ENCODE measurements at places on chromosomes 4 and X.

GRCh38 chrX:154025230-154025629, 5.5 kb upstream of the IRAK1 start:
- no peak for ATAC-seq

GRCh38 chr4:105709081-105709450, 482 bp downstream of the GSTCD start:
- ATAC-seq = peak; percentile 32

DNA sequence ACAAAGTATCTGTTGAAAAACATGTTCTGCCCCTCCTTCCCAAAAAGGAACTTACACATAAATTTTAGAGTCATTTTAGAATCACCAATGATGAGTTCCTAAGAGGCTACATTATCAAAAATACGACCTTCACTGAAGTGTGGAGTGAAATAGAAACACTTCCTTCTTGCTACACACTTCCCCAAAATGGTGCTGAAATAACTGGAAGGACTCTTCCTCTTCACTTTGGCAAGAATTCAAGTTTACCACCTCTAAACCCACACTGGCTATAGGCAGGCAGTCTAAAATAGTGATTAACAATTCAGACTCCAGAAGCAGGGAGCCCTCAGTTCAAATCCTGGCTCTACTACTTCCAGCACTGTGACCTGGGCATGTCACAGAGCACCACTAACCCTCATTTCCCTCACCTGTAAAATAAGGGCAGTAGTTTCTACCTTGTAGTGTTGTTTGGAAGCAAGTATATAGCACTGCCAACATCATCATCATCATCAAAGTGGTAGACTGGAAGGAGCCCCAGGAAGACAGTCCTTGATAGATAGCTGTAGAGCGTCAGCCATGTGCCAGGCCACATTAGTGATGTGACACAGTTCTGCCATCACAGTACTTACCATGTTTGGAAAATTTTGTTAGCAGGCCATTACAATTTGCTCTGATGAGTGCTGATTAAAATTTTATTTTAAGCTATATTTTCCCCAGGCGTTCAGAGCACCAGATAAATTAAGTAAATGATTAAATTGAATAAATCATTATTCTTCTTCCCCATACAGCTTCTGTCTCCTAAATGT, 103.3 kb downstream of the PARM1 start:
- ATAC-seq = no peak

- no peak for ATAC-seq
These were observed 229.6 kb downstream of the PRDM5 start for GRCh38 chr4:120692964-120693363.

- no peak for ATAC-seq
These were observed 28.4 kb upstream of the MAOA start for GRCh38 chrX:43627669-43628068.

GRCh38 chr4:153748378-153748777, 11.4 kb downstream of the RNF175 start:
- ATAC-seq = peak; percentile 44

DNA sequence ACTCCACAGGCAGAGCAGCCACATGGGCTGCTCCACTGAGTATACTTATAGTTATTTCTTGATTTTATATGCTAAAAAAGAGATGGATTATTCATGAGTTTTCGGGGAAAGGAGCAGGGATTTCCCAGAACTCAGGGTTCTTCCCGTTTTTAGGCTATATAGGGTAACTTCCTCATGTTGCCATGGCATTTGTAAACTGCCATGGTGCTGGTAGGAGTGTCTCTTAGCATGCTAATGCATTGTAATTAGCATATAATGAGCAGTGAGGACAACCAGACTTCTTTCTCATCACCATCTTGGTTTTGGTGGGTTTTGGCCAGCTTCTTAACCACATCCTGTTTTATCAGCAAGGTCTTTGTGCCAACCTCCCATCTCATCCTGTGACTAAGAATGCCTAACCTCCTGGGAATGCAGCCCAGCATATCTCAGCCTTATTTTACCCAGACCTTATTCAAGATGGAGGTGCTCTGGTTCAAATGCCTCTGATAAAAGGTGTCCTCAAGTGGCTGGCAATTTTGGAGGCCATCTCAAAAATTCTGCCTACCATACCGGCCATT, 213.0 kb upstream of the VEGFC start:
- no peak for ATAC-seq

DNA sequence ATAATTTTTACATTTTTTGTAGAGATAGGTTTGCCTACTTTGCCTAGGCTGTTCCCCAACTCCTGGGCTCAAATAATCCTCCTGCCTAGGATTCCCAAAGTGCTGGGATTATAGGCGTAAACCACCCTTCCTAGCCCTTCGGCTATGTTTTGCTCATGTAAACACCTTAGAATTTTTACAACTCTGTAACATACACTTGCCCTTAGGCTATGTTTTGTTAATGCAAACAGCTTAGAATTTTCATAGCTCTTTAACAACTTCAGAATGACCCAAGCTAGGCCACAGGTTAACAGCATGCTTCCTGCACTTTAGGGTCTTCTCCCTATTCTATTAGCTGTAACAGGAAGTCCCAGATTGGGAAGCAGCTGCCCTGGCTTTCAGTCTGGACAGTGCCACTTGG, 24.2 kb downstream of the KLHL15 start:
- ATAC-seq = no peak

DNA sequence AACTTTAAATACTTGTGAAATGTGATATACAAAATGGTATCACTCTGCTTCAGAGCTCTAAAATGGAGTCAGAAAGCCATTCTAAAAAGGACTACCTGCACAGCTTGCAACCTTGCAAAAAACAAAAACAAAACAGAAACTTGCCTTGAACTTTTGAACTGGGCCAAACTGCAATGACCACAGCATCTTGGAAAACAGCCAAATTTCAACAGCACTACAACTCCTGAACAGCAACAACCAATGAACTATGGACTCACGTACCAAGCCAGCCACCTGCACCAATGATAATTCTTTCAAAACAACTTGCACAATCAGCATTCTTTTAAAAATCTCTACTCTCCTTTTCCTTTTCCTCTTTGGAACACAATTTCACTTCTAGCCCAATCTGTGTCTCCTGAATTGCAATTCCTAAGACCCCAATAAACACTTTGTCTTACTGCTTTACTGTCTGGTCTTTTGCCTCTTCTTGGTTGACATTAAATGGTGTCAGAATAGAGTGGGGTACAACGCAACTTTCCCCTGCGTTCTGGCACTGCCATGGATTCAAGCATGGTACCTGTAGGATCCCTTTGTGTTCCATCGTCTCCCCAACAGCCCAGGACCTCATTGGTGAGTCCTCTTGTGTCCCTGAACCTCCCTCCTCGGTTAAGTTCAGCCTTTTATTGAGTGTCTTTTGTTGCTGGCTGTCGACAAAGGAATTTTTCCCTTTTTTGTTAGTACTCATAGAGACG, 35.7 kb upstream of the FMR1 start:
- ATAC-seq = no peak

GRCh38 chrX:49993661-49994060, 71.3 kb downstream of the CLCN5 start:
- no peak for ATAC-seq

- ATAC-seq = no peak
These were observed 427.8 kb downstream of the TMA16 start for GRCh38 chr4:163922302-163922701.

DNA sequence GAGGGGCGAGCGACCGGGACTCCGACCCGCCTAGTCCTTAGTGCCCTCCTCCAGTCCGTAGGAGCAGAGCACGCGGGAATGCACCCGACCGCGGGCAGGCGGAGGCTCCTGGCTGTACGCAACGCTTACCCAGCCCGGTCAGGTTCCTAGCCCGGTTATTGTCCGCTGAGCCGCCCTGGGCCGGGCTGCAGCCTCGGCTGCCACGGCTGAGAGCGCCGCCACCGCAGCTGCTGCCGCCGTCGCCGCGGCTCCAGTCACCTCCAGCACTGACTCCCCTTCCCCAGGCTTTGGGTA, at the start of gene AMER1:
Gene AMER1 (minus strand): TSS at position 268 of the 294 bp plus-strand sequence. CDS start 12,422 bp downstream, outside the sequence.
- ATAC-seq = peak; percentile 57

DNA sequence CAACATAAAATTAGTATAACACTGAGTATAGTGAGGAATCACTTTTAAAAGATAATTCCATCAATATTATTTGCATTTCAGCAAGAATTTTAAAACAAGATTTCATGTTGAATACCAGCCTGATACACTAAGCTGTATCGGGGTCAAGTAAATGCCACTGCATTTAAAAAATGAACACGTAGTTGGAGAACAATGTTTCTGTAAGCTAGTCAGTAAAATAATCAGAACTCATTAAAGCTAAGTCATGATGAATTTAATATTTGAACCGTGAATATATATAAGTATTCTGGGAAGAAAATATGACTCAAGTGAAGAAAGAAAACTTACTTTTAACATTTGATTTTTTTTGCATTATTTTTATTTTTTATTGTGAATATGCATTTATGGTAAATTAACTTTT, 611.0 kb upstream of the PABPC4L start:
- no peak for ATAC-seq

GRCh38 chrX:16445166-16445752, 204.7 kb upstream of the S100G start:
- no peak for ATAC-seq

DNA sequence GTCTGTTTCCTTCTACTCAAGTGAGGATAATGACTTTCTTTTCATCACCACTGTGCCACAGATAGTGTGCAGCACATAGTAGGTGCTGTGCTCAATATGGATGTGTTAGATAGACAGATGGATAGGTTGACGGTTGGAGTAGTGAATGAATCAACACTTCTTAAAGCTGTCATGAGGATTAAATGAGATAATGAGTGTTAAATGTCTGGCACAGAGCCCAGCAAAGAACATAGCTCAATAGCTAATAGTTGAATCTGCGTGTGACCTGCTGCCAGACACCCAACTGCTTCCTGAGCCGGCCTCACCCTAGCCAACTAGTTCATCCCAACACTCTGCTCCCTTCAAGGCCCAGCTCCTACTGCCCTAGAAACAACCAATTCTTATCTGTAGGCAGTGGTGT, 67.7 kb upstream of the PJA1 start:
- no peak for ATAC-seq

GRCh38 chr4:2823301-2823670, 20.4 kb upstream of the ADD1 start:
- ATAC-seq = no peak

DNA sequence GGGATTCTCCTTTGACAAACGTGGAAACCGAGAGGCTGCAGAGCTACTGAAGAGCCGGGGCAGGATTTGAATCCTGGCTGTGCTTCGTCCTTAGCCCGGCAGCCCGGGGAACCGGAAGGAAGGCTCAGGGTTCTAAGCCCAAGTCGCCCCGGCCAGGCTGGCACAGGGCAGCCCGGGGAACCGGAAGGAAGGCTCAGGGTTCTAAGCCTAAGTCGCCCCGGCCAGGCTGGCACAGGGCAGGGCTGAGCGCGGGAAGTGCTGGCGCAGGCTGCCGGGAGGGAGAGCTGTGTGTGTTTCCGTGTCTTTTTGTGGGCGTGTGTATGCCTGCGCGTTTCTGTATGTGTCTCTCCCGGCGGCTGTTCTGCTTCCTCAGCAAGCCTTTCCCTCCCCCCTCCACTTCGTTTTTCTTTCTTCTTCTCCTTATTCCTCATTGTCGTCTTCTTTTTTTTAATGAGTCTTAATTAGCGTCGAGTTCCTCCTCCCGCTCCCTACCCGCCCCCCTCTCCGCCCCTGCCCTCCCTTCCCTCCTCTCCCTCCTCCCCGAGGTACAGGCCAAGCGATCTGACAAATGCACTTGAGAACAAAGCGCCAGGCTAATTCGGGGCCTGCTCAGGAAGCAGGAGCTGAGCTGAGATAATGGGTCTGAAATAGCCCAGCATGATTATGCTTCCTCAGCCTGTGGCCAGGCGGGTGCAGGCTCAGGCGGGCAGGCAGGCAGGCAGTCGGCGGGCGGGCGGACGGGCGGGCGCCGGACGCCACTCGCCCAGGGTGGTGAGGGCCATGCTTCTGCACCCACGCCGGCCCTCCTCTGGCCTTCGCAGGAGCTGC, 65.9 kb downstream of the EFNB1 start:
- ATAC-seq = peak; percentile 76

GRCh38 chrX:103716962-103717361, 6.3 kb downstream of the TMEM31 start:
- peak; percentile 87 for ATAC-seq

GRCh38 chrX:130103605-130104004, 6.7 kb downstream of the ELF4 start:
- no peak for ATAC-seq

DNA sequence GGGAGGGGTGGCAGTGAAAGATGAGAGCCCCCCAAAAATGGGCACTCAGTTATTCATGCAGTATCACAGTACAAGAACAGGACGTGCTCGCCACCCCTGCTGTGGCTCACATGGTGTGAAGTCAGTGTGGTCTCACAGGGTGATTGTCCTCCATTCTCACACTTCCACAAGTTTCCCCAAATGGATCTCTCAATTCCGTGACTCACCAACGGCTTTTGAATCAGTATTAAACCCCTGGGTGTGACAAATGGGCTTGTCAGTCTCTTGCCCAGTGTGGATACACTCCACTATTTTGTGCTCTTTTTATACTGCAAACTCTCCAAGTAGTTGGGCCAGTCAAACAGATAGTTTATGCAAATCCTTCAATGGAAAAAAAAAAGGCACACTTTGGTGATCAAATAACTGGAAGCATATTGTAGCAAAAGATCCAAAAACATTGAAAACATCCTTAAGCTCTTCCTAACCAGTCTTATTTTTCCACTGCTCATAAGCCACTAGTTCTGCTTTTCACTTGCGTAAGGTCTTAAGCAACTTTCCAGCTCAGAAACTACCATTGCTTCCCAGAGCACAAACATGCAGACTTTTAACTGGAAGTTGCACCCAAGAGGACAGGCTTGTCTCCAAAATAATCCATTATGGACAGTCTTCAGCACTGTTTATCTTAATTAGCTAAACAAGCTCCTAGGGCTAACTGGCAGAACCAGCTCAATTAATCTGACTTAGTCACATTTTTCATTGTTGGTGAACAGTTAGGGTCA, 365.7 kb downstream of the PPP3CA start:
- peak; percentile 78 for ATAC-seq

DNA sequence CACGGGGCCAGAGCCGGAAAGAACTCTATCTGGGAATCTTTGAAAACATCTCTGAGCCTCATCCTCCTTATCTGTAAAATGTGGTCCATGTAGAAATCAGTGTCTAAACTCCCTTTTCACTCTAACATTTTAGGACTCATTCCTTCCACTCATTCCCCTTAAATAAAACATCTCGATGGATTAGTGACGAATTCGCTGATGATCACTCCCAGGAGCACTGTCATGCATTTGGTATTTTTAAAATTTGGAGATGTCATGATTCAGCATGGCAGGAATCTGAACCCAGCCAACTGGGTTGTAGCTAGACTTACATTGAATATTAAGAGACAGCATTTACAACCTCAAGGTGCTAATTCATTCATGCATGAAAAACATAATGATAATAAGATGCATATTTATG, 88.1 kb downstream of the SPANXN3 start:
- no peak for ATAC-seq

- ATAC-seq = no peak
These were observed 868.9 kb downstream of the PDHA2 start for GRCh38 chr4:96708766-96709165.

Measured in gastroesophageal sphincter (tissue), 4 donors.